ENCODE measurements at places on chromosomes 6 and 20.

- DNase-seq: peak; percentile 28
Measured at GRCh38 chr6:51459958-51460357, 627.5 kb downstream of the PKHD1 start.

DNA sequence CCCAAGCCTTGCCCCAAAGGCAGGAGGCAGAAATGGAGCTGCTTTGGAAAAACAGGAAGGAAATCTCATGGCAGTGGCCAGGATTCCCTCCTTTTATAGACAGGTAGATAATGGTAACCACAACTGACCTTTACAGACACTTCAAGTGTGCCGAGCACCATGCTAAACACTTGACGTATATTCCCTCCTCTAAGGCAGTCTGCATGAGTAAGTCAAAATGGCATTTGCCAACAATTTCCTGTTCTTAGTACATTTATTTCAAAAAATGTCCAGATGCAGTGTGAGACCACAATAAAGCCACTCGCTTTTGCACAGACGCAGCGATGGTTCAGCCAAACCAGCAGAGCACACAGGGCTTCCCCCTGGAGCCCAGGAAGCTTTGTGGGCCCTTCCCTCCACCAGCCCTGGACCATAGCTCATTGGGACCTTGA lies 16.5 kb upstream of the GPR6 start:
- DNase-seq: no peak

DNA sequence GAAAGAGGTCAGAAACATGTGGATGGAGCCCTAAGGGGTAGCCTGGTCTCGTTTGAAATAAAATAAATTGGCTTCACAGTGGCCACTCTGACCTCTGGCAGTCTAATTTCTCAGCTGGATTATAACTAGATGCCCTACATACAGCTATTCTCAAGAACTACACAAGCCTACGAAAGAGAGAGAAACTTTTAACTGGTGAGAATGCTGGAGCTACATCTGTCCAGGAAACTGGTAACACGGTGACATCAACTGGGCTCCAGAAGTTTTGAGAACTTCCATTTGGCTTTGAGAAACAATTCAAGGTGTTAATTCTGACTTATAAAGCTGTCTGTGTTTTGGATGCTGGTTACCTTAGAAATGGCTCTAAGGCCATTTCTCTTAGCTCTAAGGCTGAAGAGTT lies 187.3 kb upstream of the TENT5A start:
- DNase-seq: no peak

- no peak for DNase-seq
Measured at GRCh38 chr6:15378866-15379265, 133.0 kb downstream of the JARID2 start.

- DNase-seq: no peak
Measured at GRCh38 chr6:90003941-90004340, 109.7 kb downstream of the GJA10 start.

DNA sequence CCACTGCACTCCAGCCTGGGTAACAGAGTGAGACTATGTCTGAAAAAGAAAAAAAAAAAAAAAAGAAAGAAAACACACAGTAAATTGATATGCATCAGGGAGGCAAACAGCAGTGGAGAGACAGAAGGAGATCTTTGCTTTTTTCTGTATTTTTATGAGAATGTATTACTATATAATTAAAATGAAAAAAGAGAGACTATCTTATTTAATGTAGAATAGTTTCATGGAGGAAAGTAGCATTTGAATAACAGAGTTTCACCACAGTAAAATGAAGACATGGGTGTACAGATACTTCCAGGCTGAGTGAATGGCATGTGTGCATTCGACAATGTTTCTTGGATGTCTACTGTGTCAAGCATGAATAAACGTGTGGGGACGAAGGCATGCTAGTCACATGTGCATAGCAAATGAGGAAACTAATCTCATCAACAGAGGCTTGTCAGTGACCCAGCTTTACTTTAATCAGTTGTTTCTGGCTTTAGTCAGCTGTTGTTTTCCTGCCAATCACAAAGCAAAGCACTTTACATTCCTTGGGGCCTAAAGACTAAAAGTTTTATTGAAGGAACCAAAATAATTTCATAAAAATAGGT lies 55.5 kb upstream of the ARMH2 start:
- DNase-seq: no peak

GRCh38 chr6:117840541-117840983 lies 66.5 kb upstream of the SLC35F1 start:
- peak; percentile 24 for DNase-seq

DNA sequence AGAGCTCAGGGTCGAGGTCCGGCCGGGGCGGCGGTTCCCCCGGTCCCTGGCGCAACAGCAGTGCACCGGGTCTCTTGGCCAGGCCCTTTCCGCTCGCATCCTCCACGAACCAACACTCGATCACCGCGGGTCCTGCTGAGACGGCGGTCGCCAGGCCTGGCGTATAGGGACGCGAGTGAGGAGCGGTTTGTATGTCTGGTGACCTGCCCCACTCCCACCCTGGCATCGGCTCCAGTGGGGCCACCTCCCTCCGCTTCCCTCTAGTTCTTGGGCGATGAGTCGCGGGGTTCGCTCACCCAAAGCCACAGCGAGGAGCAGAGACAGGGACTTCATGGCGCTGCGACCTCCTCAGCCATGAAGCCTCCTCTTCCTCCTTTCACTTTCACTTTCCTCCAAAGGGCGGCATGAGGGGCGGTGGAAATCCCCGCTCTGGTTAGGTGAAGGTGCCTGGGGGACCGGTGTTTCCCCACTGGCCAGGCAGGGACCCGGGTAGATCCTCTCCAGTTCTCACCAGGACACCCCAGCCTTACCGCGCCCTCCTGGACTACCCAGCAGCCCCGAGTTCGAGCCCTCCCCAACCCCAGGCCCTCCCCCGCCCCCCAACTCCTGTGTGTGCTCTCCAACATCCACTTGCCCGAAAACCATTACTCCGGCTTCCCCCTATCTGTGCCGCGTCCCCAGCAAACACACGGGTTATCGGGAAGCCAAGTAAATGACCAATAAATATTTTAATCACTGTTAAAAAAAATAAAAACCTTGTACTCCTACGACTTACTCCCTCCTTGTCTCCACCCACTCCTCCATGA lies at the start of gene TAPBP:
TSS of gene TAPBP (minus strand) at position 370 of the 806 bp plus-strand sequence. CDS start at position 333, 37 bp downstream.
- peak; percentile 90 for DNase-seq

DNA sequence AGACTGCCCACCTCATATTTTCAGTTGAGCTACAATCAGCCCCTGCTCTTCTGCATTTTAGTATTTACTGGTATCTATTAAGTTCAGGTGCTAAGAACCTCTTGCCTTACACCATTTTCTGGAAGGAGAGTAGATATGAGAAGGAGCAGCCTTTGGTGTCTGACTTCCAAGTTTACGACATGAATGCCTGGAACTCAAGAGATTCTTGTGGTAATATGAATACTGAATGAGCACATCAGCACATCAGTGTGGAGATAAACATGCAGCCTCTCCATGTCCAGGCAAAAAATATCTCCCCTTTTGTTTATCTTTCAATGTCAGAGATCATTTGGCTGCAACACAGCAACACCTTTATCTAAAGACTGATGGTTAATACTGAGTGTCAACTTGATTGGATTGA lies 65.8 kb upstream of the THEMIS start:
- no peak for DNase-seq

GRCh38 chr6:52351879-52352238 lies 10.1 kb upstream of the PAQR8 start:
- DNase-seq: no peak

GRCh38 chr6:148750838-148751792 lies 4.3 kb downstream of the UST start:
- DNase-seq: no peak

DNA sequence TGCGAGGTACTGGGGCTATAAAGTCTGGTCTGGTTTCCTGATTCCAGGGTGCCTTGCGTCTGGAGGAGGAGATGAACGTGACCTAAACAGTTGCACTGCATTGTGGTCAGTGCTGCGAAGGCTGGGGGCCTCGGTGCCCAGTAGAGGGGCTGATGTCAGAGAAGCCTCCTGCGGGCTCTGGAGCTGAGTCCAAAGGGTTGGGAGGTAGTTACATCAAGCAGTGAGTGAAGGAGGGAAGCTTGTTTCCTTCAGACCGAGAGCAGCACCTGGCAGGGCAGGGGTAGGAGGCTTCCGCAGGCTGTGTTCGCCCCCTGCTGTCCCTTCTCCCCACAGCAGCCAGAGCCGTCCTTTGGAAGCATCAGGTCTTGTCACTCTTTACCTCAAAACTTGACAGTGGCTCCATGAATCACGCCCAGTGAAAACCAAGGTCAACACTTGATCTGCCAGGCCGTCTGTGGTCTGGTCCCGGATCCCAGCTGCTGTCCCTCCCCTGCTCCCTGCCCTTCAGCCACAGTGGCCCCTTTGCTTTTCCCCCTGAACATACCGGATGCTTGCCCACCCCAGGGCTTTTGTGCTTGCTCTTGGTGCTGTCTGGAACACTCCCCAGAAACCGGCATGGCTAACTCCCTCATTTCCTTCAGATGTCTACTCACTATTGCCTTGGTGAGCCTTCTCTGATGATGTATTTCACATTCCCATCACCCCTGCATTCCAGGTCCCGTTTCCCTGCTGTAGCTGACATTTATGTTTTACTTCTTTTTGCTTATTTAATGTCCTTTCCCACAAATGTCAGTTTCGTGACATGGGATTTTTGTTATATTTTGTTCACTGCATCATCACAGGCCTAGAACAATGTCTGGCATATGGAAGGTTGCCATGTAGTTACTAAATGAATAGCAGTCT lies 7.0 kb downstream of the DYNLRB1 start:
- peak; percentile 61 for DNase-seq

Data from GM10248 (cell line).